ENCODE measurements at places on chromosomes 2 and 18. TPM values are rescaled to one million over a fixed set of nuclear protein-coding genes. Genes with fewer than 3 reads are reported as not detected.

DNA sequence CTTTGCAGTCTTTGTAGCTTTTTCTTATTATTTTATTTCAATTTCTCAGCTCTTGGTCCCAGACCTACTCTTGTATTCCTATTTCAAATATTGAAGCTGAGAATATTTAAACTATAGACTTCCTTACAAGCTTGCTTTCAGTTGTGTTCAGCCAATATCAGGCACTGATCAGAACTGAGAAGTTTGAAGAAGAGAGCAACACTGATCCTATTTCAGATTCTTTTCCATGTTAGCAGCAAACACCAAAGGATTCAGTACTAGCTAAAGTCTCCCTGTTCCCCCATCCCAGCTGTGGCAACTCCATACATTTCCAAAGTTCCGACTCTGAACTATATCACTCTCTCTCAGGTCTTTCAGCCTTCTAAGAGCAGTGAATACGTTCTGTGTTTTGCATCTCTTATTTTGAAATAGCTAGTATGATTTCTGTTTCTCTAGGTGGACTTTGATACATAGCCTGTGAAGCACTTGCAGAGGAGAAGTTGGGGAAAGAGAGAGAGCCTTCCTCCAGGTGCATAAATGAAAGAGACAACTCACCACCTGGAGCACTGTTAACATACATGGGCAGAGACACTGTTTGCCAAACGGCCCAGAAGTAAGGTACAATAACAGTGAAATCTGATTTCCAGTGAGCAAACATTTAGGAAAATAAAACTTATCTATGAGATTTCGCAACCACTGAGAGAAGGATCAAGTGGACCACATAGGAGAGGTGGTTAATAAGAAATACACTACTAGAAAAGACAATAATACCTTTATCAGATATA lies 135.0 kb upstream of the ZNF804A start:
- DNase-seq, result no peak

Gene KIDINS220
- total RNA-seq, result 55.3 TPM

DNA sequence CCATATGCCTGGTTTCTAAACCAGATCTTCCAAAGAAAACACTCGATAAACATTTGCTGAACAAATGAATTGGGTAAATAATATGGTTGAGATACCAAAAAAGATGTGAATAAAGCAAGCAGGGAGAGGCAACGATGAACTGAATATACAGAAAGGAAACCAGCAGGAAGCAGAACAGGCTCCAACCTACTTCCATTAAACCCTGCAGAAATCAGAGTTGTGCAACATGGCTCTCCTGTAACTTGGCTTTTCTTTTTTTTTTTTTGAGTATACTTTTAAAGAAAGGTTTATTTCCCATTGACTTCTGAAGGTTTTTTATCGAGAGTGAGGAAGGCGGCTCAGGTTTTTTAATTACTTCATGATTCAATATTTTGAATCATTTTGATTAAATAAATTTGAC lies 23.5 kb downstream of the ITSN2 start:
- DNase-seq, result no peak

GRCh38 chr18:24976502-24976901 lies 375.5 kb downstream of the ZNF521 start:
- no peak for DNase-seq

Gene RIT2
- total RNA-seq, result not detected

DNA sequence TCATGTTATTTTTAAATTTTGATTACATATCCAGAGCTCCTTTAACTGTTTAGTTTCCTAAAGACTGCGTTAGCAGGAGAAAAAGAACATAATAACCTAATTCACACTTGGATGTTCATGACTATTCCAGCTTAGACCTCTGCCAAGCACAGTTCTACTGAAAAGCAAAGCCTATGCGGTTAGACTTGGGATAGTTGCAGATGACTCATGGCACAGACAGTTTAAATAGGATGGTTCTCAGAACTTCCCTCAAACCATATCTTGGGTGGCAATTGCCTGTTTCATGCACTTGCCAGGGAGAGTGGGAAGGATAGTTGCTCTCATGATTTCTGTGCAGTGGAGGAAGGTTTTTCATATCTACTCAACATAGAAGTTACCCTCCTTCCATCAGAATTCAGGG lies 149.7 kb upstream of the KLHL29 start:
- no peak for DNase-seq

DNA sequence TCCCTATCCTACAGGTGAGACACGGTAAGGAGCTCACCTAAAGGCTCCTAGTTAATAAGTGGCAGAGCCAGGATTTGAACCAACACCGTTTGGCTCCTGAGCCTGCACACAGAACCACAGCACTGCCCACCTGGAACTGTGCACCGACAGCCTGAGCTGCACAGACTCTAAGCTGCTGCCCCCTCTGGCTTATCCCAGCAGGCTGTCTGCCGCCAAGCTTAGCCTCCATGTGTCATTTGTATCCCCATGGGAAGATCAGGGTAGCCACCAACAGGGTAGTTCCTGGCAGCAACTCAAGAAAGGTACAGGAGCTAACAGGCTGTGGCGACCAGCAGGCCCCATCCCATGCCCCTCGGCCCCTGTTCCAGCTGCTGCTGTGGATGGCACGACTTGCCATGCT lies 135.7 kb downstream of the LRRC30 start:
- DNase-seq, result no peak

DNA sequence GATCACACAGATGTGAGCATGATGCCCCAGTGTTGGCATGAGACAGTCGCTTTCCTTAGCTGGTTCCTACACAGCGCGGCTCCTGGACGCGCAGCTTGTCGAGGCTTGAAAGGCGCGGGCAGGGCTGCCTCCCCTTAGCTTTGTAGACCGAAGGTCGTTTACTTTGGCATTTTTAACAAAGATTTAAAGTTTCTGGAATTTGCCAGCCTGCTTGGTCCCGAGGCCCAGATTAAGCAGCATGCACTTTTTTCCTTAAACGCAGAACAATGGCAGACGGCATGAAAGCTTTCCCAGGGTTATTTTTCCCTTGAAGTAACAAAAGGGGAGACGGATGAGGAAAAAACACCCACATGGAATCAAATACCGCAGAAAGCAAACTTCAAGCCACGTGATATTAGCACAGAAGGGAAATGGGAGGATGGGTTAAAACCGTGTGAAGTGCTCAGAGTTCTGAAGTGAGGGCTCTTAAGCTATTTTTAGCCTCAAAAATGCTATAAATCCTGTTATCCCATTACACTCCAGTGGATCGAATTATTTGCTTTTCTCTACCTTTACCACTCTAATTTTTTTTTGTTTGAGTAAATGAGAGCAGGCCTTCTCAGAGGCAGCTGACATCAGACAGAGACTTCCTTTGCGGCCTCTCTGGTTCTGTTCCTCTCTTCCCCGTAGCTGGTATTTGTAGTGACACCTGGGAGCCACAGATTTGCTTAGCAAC lies 55.7 kb downstream of the NPAS2 start:
- DNase-seq, result no peak

DNA sequence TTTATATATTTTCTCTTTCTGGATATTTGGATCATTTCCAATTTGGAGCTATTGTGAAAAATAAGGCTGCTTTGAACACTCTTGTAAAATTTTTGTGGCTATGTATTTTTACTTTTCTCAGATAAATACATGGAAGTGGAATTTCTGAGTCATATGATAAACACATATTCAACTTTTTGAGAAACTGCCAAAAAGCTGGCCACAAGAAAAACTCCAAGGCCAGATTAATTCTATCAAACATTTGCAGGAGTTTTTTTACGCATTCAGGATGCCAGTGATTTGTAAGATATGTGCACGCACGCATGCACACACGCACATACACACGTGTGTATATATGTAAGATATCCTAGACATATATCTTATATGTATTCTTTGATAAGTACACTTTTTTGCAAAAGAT lies 477.5 kb upstream of the SPHKAP start:
- DNase-seq, result no peak

Gene ITGB6
- total RNA-seq, result 4.4 TPM

Gene ANKRD30B
- not detected for total RNA-seq

GRCh38 chr2:167712275-167712674 lies 535.1 kb downstream of the STK39 start:
- no peak for DNase-seq

Gene TXNDC2
- total RNA-seq, result not detected

GRCh38 chr2:229275506-229275905 lies 4.4 kb upstream of the PID1 start:
- no peak for DNase-seq

DNA sequence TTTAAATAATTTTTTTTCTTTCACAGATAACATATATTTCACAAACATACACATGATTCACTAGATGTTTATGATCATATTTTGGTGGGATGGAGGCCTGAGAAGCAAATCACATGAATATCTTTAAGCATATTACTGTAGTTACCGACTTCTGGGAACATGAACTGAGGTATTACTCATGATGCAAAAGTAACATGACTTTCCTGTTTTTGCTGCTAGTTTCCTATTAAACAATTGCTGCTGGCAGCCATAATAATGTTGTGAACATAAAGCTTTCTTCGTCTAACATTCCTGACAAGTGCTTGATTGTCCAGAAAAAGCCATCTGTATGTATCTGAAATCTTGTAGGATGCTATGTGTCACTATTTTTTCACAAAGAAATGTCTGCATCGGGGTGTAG lies 145.4 kb downstream of the MTX2 start:
- DNase-seq, result no peak

GRCh38 chr2:233832869-233833311 lies 21.4 kb downstream of the HJURP start:
- no peak for DNase-seq

Gene TEX44
- total RNA-seq, result not detected

Gene OBSL1
- total RNA-seq, result 190 TPM

- DNase-seq, result peak; percentile 86
These were observed 289.2 kb downstream of the TNS1 start for GRCh38 chr2:217713395-217714286.

Gene WIPF1
- total RNA-seq, result 15.2 TPM

Gene LRATD1
- total RNA-seq, result 1.7 TPM

GRCh38 chr2:230429513-230429912 lies 13.5 kb downstream of the SP100 start:
- no peak for DNase-seq

DNA sequence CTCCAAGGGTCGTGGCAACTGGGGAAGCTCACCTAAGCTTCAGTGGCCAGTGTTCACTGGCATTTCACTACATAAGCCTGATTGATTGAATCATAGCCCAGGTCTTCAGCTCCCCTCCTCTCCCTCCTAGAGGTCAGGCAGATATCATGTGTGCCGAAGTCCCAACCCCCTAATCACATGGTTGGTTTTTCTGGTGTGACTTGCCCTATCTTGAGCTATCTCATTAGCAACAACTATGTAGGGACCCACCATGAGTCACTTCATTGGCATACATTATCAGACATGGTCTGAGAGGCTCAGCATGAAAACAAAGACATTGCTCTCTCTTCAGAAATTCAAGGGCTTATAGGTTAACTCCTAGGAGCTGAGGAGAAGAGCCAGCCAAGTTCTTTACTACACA lies 76.8 kb downstream of the LYPD1 start:
- no peak for DNase-seq

- no peak for DNase-seq
These were observed 83.2 kb downstream of the CTIF start for GRCh38 chr18:48621815-48622555.

- DNase-seq, result no peak
These were observed 343.4 kb downstream of the GPD2 start for GRCh38 chr2:156779416-156780120.

DNA sequence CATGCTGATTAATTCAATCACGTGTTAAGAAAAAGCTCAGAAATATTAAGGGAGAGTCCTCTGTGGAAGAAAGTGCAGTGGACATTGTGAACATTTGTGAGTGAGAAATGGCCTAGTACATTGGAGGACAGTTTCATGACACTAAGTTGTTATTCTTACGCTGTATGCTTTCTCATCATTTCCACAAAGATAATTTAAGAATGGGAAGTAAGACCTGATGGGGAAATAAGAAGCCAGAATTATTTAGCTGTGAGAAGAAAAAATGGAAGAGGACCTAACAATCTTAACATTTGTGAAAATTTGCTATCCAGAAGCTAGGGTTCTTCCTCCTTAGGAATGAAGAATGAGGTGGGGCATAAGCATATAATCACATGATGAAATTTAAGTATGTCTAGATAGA lies 15.2 kb upstream of the RAPH1 start:
- DNase-seq, result no peak

DNA sequence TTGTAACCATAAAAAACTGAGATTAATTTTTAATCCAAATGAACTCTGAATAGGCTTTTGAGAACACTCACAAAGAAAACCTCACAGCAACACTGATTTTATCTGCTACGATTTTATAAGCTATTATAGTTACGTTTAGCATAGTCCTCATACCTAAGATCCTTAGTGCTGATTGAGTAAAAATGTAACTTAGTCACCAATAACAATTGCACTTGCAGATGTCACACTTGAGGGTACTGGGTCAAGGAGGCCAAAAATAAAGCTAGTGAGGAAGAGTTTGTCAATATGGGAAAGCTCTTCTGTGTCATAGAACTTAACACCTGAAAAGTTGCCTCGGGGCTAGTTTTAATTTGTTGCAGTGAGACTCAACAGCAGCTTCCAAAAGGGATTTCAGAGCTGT lies 706.5 kb upstream of the FAM98A start:
- DNase-seq, result no peak

DNA sequence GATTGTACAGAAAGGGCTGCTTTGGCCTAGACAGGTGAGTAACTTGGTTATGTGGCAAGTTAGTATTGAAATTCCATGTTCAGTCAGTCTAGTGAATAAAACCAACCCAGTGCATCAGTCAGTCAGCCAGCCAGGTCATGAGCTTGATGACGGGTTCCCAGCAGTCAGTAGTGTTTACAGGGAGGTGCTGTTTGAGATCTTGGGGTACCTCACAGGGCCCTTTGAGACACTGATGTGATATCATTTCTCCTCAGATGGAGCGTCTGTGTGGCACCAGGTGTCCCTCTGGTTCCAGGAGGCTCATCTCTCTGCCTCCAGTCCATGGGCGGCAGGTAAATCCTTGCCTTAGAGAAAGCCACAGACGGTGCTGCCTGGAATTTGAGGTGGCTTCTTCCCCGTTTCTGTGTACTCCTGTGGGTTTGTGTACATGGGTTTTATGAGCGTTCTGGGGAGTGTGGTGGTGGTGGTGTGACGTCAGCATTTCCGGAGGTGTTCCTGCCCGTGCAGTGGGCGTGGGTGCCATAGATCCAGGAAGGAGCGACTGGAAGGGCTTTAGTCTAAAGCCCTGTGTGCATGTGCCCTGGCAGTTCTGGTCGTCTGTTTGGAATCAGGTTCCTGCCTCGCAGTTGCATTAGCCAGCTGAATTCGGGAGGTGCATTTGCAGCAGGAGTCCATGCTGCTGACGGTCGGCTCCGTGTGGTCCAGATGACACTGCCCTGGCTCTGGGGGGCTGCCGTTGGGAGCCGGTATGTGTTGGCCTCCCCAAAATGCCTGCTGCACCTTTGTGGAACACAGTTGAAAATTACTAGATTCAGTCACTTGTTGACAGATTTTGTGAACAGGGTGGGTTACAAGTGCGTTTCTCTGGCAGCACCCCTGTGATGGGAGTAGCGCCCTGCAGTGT lies 2.1 kb downstream of the CTDP1 start:
- DNase-seq, result no peak

DNA sequence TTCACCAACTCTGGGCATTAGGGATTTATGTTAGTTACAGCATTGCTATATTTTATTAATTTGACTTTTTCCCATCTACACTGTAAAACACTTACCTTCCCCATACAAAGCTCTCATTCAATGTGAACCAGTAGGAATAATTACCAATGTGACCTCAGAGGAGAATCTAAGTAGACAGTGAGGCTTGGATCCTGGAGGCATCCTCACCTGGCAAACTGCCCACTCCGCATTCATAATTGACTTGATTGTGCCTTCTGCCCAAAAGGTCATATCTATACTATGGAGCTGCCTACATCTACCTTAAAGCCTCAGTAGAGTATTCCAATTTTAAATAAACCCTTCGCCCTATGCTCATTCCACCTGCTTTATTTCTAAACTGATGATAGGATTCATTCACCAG lies 45.4 kb upstream of the SCN1A start:
- DNase-seq, result no peak

- no peak for DNase-seq
These were observed 61.1 kb downstream of the KCNF1 start for GRCh38 chr2:10972683-10973433.

Measured in left ventricle myocardium superior (tissue), 1 donor.